ENCODE measurements at places on chromosomes 6 and 20. TPM values are rescaled to one million over a fixed set of nuclear protein-coding genes. Genes with fewer than 3 reads are reported as not detected.

ROS1 gene
- not detected for total RNA-seq

NRN1 gene
- 0.26 TPM for total RNA-seq

SEL1L2 gene
- not detected for total RNA-seq

OTOR gene
- total RNA-seq, result not detected

FOXO3 gene
- total RNA-seq, result 20.2 TPM

FAM209B gene
- total RNA-seq, result 0.82 TPM

DNA sequence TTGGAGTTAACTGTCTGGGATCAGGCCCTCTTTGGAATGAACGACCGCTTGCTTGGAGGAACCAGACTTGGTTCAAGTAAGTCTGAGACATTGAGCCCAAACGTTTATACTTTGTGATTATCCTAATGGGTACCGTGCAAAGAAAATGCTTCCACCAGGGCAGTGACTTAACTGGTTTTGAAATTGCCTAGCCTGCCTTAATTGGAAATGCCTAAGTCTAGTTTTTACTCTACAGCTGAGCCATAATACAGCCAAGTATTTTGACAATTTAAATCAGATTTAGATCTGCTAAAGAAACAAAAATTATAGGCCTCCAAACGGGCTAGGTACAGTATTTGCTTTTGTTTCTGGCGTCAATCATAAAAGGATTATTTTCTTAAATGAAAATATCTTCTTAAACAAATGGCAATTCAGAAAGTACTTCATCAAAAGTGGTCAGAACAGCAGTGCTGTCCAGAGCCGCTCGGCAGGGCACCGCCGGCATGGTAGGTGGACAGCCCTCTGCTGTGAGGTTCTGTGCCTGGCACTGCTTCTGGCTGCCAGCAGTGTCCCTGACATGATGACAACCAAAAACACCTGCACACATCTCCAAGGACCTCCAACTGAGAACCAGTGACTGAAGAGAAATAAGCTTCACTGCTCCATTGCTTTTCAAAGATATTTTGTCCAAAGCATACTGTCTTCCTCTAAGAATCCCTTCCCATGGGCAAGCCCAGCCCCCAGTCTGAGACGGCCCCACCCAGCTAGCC is 55.6 kb downstream of the EZR start:
- no peaks in the 10 kb centered on the region for H3K27me3 ChIP-seq
- H3K36me3 ChIP-seq, result peaks cover 35% of the 10 kb centered on the region
- no peak for DNase-seq
- 0 out of 2 replicates have a peak overlapping the region, but pooled peaks have one; percentile 11 for H3K27ac ChIP-seq
- no peak overlapping the region for H3K4me3 ChIP-seq

DNA sequence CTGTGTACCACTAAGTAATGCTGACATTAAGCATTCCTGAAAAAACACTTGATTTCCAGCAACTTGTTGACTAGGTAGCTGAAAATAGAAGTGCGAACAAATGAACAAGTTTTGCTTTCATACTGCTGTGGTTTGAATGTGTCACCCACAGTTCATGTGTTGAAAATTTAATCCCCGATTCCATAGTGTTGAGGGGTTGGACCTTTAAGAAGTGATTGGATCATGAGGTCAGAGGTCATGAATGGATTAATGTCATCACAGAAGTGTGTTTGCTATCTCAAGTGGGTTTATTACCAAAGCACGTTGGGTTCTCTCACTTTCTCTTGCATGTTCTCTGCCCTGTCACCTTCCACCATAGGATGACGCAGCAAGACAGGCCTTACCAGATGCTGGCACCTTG is 568.5 kb downstream of the UTRN start:
- no peak overlapping the region for H3K4me3 ChIP-seq
- DNase-seq, result no peak
- no peak overlapping the region for H3K27ac ChIP-seq
- no peaks in the 10 kb centered on the region for H3K27me3 ChIP-seq
- H3K36me3 ChIP-seq, result 0 out of 2 replicates have a peak, but pooled peaks cover 2% of the 10 kb centered on the region
- H3K4me1 ChIP-seq, result no peaks in the 10 kb centered on the region

GRCh38 chr6:9704989-9705388 is 709.9 kb downstream of the TFAP2A start:
- no peaks in the 10 kb centered on the region for H3K27me3 ChIP-seq
- no peaks in the 10 kb centered on the region for H3K36me3 ChIP-seq
- H3K4me3 ChIP-seq, result no peak overlapping the region
- H3K27ac ChIP-seq, result no peak overlapping the region

DNA sequence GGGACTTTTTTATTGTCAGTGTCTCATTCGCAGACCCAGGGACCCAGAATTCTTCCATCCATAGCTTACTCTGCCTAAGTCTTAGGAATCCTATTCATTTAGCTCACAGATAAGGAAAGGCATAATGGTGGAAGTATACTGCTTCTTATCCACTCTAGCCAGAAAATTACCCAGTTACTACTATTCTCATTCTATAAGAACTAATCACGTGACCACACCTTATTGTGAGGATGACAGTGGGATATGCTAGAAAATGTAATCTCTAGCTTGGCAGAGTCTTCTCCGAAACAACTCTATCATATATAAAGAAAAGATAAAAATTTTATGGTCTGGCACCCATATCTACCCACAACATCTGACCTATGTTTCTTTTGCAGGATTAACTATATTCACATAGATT is 21.2 kb downstream of the TFAP2D start:
- H3K36me3 ChIP-seq, result no peaks in the 10 kb centered on the region
- H3K4me1 ChIP-seq, result no peaks in the 10 kb centered on the region
- no peak overlapping the region for H3K27ac ChIP-seq
- no peak overlapping the region for H3K4me3 ChIP-seq
- DNase-seq, result no peak
- H3K27me3 ChIP-seq, result no peaks in the 10 kb centered on the region

GRCh38 chr6:21731411-21732031 is 138.0 kb downstream of the SOX4 start:
- H3K4me3 ChIP-seq, result no peak overlapping the region
- no peak overlapping the region for H3K27ac ChIP-seq
- peaks cover 8% of the 10 kb centered on the region for H3K4me1 ChIP-seq
- H3K27me3 ChIP-seq, result no peaks in the 10 kb centered on the region
- no peaks in the 10 kb centered on the region for H3K36me3 ChIP-seq

DNA sequence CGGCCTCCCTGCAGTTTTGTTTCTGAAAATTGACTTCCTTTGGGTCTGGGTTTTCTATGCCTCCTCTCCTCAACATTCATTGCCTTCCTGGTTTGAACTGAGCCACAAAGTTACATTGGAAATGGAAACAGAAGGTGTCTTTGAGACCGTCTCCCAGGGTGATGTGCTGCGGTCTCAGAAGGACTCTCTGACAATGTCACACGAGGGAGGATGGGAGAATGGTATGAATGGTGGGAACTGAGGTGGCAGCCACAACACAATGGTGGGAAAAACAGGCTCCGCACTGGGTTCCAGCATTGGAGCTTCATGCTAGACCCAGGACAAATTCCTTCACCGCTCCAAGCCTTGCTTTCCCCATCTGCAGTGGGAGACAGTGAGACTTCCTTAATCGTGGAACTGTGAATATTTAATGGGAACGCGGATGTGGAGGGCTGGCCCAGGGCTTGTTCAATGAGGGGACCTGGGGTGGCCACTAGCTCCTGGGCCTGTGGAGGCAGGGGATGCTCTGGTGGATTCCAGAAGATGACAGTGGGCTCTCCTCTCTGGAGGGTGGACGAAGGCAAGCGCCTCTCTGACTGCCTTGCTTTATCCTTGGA is 73.9 kb downstream of the KCNB1 start:
- no peaks in the 10 kb centered on the region for H3K4me1 ChIP-seq
- no peak for DNase-seq
- H3K4me3 ChIP-seq, result no peak overlapping the region
- H3K27ac ChIP-seq, result no peak overlapping the region
- no peaks in the 10 kb centered on the region for H3K36me3 ChIP-seq

DNA sequence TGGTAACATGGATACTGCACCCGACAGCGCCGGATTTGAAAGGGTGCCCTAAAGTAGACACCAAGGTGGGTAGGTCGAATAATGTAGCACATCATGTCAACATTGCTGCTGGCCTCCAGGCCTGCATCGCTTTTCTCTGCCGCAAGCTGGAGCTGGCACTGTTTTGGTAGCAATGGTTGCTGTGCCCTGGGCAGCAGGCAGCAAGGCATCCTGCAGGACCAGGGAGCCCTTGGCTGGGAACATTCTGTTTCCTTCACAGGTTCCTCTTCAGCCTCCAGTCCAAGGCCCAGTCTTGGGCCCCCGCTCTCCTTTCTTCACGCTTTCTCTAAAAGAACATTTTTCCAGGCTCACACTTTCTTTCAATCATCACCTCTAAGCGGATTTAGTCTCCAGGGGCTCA is 365.8 kb upstream of the JARID2 start:
- DNase-seq, result no peak
- H3K27ac ChIP-seq, result no peak overlapping the region
- H3K27me3 ChIP-seq, result no peaks in the 10 kb centered on the region
- H3K4me1 ChIP-seq, result peaks cover 23% of the 10 kb centered on the region
- H3K4me3 ChIP-seq, result no peak overlapping the region
- H3K36me3 ChIP-seq, result no peaks in the 10 kb centered on the region

DNA sequence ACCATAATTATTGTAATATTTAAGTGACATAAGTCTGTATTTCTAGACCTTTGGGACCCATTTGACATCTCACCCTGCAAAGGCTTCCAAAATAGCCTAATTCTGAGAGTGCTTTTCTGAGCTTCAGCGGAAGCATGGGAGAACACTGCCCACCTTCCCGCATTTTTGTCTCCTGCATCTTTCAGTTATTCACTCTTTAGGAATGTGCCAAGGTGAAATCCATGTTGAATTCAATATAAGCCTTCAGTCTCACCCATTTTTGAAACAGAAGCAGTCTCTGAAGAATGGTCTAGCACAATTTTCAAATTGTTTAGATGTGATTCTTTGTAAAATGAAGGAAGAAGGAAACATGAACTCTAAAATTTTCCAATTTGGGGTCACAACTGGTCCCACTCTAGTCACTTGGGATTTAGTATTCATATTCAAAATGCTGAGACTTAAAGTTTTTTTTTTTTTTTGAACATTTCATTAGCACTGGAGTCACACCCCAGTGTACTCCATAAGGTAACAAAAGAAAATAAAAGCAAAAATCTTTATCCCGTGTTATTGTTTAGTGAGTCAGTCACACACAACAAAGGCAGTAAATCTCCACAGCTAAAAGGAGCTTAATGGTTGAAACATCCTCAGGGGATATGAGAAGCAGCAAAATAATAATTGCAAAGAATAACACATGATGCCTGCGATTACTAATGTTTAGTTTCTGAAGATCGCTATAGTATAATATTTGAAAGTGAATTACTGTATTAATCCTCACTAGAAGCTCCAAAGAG is 479.9 kb upstream of the BTBD3 start:
- DNase-seq, result no peak
- no peaks in the 10 kb centered on the region for H3K4me1 ChIP-seq
- no peak overlapping the region for H3K27ac ChIP-seq
- H3K4me3 ChIP-seq, result no peak overlapping the region
- H3K36me3 ChIP-seq, result peaks cover 8% of the 10 kb centered on the region

GRCh38 chr20:52837378-52837777 is 134.8 kb upstream of the TSHZ2 start:
- no peaks in the 10 kb centered on the region for H3K27me3 ChIP-seq
- no peak overlapping the region for H3K27ac ChIP-seq
- no peaks in the 10 kb centered on the region for H3K36me3 ChIP-seq
- no peaks in the 10 kb centered on the region for H3K4me1 ChIP-seq

- no peak overlapping the region for H3K4me3 ChIP-seq
- no peaks in the 10 kb centered on the region for H3K27me3 ChIP-seq
- H3K4me1 ChIP-seq, result no peaks in the 10 kb centered on the region
- no peak overlapping the region for H3K27ac ChIP-seq
- H3K36me3 ChIP-seq, result no peaks in the 10 kb centered on the region
Measured at GRCh38 chr6:5522147-5522546, 260.8 kb downstream of the FARS2 start.

DNA sequence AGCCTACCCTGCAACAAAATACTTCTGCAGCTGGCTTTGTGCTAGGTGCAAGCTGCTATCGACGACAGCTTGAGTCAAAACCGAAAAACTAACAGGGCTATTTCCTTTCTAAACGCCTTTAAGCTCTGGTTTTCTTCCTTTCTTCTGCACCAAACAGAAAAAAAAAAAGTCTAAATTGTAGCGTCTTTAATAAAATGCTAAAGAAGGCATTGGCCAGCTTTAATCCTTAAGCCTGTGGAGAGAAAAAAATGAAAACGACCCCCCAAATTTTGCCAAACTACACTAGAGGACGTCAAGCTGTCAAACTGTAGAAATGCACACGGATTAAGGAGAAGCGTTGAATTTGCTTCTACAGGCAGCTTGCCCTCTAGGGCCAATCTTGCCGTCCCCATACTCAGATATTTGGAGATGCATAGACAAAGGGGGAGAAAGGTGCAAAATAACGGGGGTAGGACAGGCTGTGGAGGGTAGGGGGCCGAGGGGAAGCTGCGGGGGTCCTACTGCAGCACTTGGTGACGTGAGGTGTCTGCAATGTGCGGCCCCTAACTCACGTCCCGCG is 1.4 kb upstream of the NRN1 start:
- no peaks in the 10 kb centered on the region for H3K36me3 ChIP-seq
- H3K27ac ChIP-seq, result no peak overlapping the region
- peaks cover 64% of the 10 kb centered on the region for H3K27me3 ChIP-seq
- no peak for DNase-seq
- H3K4me1 ChIP-seq, result peaks cover 31% of the 10 kb centered on the region

DNA sequence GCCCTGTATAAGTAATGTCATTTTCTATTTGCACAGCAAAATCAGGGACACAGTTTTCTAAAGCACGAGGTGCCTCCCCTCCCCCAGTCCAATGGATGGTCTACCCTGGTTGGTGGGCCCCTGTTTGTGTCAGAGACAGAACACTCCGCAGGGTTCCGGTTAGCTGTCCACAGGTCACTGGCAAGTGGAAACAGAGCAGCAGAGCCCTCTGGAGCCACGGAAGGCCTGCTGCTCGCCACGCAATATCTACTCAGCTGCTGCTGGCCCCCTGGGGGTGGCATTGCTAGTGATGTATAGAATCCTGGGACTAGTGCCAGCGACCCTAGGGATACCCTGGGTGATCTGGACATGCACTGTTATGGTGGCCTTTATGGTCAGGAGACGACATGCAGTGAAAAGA is 50.4 kb downstream of the RIN2 start:
- no peak overlapping the region for H3K27ac ChIP-seq
- H3K36me3 ChIP-seq, result no peaks in the 10 kb centered on the region
- no peak overlapping the region for H3K4me3 ChIP-seq
- no peak for DNase-seq
- no peaks in the 10 kb centered on the region for H3K4me1 ChIP-seq
- no peaks in the 10 kb centered on the region for H3K27me3 ChIP-seq

- no peaks in the 10 kb centered on the region for H3K4me1 ChIP-seq
- H3K36me3 ChIP-seq, result no peaks in the 10 kb centered on the region
- H3K27me3 ChIP-seq, result 0 out of 2 replicates have a peak, but pooled peaks cover 2% of the 10 kb centered on the region
- DNase-seq, result no peak
Measured at GRCh38 chr20:32980131-32980941, 23.9 kb downstream of the SUN5 start.

GRCh38 chr6:74765486-74765885 is 440.4 kb downstream of the COL12A1 start:
- H3K27me3 ChIP-seq, result no peaks in the 10 kb centered on the region
- H3K27ac ChIP-seq, result no peak overlapping the region
- no peak overlapping the region for H3K4me3 ChIP-seq

DNA sequence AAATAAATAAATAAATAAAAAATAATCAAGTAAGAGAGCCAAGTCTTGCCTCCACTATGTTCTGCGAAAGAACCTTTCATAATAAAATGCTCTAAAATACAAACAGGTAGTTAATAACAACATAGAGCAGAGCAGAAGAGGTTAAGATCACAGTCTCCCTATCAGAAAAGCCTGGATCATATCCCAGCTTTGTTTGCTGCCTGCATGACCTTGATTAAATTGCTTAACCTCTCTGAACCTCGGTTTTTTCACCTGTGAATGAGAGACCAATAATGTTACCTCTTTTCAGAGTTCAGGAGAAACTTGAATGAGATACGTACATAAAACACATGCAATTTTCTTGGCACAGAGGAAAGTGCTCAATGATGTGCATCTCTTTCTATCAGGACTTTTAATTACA is 44.4 kb downstream of the ARHGAP18 start:
- H3K36me3 ChIP-seq, result no peaks in the 10 kb centered on the region
- no peak for DNase-seq
- no peaks in the 10 kb centered on the region for H3K4me1 ChIP-seq

Measured in H1 (cell line).